Stimulated activated CD8-positive, alpha-beta memory T cell treated with anti-CD3 and anti-CD28 coated beads, Interleukin-15, amount 100 ng/mL, for 4 hours (primary cell): ENCODE measurements at places on chromosomes 6 and 20.
A peak's percentile ranks its signal among the peaks of the same experiment; 100 is the strongest.

- DNase-seq: no peak
Measured at GRCh38 chr20:62880935-62881661, 19.5 kb upstream of the TCFL5 start.

GRCh38 chr6:107144014-107144413, 28.7 kb upstream of the BEND3 start:
- no peak for DNase-seq

DNA sequence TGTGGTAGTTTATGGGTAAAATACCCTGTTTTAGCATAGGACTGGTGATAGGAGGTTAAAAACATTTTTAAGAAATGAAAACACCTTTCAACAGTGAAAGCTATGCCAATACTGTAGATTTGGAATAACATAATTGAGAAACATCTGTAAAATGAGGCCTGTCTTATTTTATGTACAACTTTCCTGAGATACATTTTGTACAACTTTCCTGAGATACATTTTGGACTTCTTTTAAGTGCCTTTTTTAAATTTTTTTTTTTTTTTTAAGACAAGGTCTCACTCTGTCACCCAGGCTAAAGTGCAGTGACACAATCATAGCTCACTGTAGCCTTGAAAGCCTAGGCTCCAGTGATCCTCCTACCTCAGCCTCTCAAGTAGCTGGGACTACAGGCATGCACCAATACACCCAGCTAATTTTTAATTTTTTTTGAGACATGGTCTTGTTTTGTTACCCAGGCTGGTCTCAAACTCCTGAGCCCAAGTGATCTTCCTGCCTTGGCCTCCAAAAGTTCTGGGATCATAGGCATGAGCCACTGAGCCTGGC, 84.6 kb downstream of the MAN1A1 start:
- DNase-seq: no peak

DNA sequence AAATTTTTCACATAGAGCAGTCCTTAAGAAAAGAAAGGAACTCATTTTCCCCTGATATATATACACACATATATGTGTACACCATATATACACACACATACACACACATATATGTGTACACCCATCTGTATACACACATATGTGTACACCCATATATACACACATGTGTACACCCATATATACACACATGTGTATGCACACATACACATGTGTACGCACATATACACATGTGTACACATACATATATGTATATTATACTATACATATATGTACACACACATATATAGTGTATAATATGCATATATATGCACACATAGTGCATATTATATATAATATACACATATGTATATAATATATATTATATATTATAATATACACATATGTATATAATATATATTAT, 9.1 kb downstream of the MAP3K4 start:
- no peak for DNase-seq

GRCh38 chr6:137350857-137351256, 131.7 kb upstream of the IFNGR1 start:
- DNase-seq: no peak

DNA sequence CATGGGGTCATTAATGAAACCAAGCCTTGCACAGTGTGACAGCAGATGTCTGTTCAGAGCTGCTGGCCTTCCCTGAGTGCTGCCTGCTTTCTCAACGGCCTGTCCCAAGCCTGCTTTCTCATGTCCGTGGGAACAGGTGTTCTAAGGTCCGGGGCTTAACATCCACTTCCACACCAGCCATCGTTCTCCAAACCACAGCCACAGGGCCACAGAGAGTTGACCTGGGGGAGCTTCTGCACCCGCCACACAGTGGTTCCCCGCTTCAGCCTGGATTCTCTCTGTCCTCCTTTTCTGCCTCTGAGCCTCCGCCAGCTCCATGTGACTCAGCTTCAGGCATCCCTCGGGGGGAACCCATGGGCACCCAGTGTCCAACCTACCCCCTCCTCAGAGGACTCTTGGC, 26.9 kb upstream of the PPP1R3G start:
- no peak for DNase-seq

DNA sequence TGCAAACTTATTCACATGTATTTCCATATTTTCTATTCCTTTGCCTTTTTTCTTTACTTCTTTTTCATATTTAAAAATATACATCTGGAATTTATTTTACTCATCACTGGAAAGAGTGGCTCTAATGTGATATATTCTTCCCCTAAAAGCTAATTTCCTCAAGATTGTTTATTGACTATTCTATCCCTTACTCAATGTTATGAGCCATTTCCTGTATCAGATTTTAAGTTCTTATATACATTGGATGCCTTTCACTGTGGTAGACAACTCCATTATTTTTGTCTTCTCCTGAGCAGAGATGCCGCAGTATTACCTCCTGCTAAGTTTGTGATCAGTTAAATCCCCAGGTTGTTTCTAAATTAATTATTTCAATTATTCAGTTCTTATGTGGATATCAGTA, 418.4 kb upstream of the JAG1 start:
- no peak for DNase-seq

- DNase-seq: no peak
Measured at GRCh38 chr6:110590821-110591351, 114.5 kb upstream of the SLC22A16 start.

- DNase-seq: no peak
Measured at GRCh38 chr6:145209272-145209671, 526.0 kb downstream of the EPM2A start.

DNA sequence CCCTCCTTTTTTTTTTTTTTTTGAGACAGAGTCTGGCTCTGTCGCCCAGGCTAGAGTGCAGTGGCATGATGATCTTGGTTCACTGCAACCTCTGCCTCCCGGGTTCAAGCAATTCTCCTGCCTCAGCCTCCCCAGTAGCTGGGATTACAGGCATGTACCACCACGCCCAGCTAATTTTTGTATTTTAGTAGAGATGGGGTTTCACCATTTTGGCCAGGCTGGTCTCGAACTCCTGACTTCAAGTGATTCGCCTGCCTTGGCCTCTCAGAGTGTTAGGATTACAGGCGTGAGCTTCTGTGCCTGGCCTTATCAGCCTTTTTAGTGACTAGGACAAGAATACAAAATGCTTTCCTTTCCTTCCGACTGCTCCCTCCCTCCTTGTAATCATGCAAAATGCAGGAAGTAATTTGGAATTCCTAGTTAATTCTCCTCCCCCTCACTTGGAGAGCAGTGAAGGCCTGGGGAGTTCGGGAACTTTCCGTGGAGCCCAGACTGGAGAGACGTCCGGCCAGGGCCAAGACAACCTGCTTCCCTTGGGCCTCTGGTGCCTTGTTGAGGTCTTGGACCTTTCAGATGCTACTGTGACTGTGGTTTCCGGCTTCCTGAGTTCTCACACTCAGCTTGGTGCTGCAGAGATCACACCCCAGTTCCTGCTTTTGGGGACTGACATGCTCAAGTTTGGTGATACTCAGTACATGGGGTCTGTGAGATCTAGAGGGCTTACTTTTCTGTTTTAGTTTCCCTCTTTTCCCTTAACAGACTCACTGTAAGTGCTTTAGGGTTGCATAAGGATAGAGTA, 3.9 kb upstream of the PHF20 start:
- peak; percentile 48 for DNase-seq

DNA sequence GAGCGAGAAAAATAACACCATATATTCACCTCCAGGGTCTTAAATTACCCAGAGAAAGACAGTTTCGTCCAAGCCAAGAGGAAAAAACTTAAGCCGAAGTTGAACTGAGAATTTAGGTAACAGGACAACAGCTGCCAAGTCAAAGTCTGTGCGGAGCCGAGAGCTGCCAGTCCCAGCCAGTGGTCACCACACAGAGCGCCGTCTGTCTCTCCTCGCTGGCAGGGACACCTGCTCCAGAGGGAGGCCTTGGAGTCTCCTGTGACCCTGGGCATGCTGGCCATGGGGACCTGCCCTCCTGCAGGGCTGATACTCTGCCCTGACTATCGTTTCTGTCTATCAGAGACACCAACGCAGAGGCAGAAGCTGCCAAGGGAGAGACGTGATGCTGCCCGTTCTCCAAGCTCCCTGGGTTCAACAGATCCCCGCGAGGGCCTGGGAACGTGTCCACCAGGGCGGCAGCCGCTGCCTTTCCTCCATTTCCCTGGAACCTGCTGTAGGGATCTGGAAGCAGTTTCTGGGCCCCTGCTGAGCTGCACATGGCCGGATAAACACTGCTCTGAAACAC, 341.3 kb downstream of the SMOC2 start:
- DNase-seq: no peak

- DNase-seq: no peak
Measured at GRCh38 chr20:13255356-13255755, 34.3 kb downstream of the ISM1 start.

DNA sequence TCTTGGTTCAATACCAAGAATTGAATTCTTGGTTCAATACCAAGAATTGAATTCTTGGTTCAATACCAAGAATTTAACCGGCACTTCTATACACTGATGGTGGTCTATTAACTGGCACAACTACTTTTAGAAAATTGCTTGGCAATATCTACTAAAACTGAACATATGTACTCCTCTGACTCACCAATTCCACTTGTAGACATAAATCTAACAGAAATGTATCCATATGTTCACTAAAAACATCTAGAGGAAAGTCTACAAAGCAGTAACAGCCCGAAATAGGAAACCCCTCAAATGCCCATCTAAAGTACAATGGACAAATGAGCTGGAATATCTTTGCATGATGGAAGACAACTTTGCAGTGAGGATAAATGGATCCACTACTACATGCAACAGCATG, 71.9 kb downstream of the KIF16B start:
- DNase-seq: no peak

GRCh38 chr6:136410201-136411024, 120.8 kb upstream of the BCLAF1 start:
- DNase-seq: no peak

DNA sequence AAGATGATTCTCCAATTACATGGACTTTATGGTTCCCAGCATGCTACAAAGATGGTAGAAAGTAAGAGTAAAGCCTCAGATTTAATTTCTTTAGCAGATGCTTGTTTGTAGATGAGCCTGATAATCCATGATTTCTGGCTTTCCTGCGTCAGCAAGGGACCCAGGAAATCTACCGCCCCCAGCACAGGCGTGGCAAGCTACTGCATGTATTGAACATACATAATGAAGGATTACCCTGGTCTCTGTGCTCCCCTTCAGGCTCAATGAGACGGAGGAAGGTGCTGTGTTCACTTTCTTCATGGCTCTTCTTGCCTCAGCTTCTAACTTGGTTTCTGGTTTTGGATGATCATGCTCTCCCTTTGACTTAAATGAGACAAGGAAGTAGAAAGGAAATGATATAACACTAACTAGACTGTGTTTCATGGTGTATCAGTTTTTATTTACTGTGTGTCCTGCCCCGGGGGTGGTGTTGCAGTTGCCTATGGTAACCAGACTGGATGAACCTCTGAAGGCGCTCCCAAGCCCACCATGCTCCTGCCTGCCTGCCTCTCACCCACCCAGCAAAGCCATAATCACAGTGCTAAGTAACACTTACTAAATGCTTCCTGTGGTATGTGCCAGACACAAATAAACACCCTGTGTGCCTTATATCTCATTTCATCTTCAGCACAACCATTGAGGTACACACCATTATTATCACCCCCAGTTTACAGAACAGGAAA, 17.9 kb downstream of the GCM1 start:
- DNase-seq: no peak

GRCh38 chr20:59382157-59382725, 81.8 kb downstream of the EDN3 start:
- no peak for DNase-seq

GRCh38 chr6:15586503-15586902, 76.3 kb downstream of the DTNBP1 start:
- no peak for DNase-seq

- DNase-seq: no peak
Measured at GRCh38 chr6:147381712-147382111, 126.8 kb upstream of the SAMD5 start.

DNA sequence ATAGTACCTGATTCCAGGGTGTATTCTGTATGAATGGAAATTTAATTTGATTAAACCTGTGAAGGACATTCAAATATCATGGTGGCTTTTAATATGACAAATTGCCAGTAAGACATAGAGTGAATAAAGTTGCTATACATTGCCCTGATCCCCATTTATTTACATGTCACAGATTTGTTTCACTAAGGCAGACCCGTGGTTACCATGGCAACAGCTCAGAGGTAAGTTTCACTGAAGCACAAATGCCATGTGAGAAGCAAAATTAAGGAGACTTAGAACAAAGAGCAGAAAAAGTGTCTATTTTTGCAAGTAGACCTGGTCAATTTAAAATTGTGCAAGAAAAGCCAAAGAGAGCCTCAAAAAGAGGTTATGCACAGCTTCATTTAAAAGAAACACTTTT, 63.7 kb downstream of the PXDC1 start:
- DNase-seq: no peak

DNA sequence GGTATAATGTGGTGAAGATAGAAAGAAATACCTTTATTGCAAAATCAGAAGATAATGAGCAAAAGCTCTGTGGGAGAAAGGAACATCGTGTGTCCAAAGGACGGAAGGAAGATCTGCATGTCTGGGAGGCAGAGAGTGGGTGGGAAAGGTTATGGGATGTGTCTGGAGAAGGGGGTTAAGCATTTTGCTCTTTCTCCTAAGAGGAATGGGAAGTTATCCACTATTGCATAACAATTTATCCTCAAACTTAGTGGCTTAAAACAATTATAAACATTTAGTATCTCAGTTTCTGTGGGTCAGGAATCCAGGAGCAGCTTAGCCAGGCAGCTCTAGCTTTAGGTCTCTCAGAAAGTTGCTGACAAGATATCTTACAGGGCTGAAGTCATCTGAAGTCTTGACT, 229.1 kb upstream of the CITED2 start:
- DNase-seq: no peak
